ENCODE measurements at places on chromosomes 3 and 15.

DNA sequence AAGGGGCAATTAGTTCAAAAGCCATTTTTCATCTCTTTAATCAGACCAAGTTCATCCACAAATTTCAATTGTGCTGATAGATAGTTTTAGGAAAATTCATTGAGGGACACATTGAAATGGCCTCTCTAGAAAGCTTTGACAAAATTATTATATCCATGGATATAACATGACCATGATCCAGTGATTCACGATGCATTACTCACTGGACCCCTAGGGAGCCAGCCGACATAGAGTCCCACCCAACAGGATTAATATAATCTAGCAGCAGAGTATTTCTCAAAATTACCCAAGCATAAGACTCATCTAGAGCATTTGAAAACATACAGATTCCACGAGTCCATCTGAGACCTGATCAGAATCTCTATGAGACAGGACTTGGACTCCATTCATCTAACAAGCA lies 100.3 kb downstream of the FRMD5 start:
- DNase-seq: no peak

- no peak for DNase-seq
These were observed 980.3 kb downstream of the CADM2 start for GRCh38 chr3:85939074-85939482.

DNA sequence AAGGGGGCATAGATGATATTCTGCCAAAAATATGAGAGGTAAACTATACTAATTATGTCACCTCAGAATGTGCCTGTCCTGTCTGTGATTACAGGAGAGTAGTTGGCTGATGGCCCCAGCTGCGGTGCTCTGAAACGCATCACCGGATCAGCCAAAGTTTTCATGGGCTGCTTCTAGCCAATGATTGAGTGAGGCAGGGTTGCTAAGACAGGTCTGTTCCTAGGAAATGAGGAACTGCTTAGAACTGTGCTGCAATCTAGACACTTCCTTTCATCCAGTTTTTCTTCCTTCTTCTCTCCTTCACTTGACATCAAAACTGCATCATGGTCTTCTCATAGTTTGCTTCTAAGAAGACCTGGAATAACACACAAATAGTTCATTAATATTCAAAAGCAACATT lies 124.0 kb downstream of the KCNH8 start:
- no peak for DNase-seq

- DNase-seq: peak; percentile 47
These were observed 640 bp downstream of the MB21D2 start for GRCh38 chr3:192917028-192917403.

GRCh38 chr3:13417166-13417947 lies 2.8 kb downstream of the NUP210 start:
- DNase-seq: no peak

GRCh38 chr3:160012108-160012507 lies 23.5 kb downstream of the IL12A start:
- no peak for DNase-seq

- no peak for DNase-seq
These were observed 165.7 kb downstream of the MAGI1 start for GRCh38 chr3:65873028-65873427.

DNA sequence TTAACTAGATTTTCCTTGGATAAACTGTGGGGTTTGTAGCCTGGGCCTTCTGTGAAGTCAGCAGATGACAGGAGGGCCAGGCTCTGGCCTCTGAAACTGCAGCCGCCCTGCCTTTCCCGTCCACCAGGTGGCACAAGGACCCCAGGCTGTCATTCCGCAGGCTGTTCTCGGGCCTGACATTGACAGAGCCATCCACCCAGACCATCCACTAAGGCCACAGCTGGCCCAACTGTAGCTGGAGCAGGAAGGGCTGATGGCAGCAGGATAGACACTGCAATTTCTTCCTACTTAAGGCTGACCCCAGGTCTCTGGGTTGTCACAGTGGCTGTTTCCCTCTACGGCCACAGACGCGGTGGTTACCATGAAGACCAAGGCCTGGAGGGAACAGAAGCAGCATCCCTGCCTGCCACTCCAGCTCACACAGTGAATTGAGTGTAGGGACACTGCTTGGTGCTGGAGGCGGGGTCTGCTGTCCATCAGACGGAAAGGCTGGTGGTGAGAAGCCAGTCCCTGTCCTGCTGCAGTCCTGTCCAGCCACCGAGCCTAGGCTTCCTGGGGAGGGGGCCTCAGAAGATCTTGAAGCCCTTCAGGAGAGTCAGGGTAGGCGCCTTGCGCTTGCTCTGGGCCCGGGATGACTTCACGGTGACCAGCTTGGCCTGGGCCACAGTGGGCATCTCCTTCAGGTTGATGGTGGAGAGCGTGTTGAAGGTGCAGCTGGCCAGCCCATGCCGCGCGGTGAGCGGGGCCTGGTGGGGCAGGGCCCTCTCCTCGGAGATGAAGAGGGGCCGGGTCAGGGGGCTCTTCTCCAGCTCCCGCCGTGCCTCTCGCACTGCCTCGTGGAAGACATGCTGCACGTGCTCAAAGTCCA lies 9.4 kb downstream of the SLC51B start:
- DNase-seq: peak; percentile 64

- DNase-seq: no peak
These were observed 87.5 kb downstream of the TNIK start for GRCh38 chr3:171372694-171373093.

DNA sequence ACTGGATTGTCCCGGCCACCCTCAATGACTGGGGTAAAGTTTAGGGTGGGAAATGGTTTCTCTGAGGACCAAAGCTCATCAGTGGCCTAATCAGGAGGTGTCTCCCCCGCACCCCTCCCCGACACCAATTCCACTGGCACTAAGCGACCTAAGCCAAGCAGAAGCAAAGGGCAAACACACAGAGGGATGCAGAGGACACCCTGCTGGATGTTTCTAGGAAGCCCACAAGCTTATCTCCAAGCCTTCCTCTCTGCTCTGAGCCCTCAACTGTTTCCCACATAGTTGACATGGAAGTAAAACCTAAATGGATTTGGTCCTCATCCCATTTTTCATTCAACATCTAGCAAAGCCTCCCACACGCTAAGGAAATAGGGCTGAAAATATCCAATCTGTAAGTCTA lies 68.5 kb downstream of the C3orf70 start:
- no peak for DNase-seq

- DNase-seq: no peak
These were observed 58.0 kb downstream of the HRH1 start for GRCh38 chr3:11212299-11212608.

DNA sequence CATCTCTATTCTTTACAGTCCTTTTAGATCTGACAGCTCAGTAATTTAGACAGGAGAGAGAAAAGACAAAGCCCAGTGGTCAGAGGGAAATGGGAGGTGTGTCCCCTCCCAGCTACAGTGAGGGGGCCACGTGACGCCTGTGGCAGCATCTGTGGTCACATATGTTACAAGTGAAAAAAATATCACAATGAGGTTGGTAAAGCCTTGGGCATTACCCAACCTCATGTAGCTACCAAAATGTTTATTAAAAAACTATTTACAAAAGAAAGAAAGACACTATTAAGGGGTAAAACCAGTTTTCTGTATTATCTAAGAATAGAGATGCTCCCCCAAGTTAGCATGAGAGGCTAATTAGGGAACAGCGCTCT lies 42.9 kb upstream of the PLCL2 start:
- DNase-seq: peak; percentile 51

GRCh38 chr15:64697911-64698369 lies 77.4 kb downstream of the RBPMS2 start:
- DNase-seq: no peak

DNA sequence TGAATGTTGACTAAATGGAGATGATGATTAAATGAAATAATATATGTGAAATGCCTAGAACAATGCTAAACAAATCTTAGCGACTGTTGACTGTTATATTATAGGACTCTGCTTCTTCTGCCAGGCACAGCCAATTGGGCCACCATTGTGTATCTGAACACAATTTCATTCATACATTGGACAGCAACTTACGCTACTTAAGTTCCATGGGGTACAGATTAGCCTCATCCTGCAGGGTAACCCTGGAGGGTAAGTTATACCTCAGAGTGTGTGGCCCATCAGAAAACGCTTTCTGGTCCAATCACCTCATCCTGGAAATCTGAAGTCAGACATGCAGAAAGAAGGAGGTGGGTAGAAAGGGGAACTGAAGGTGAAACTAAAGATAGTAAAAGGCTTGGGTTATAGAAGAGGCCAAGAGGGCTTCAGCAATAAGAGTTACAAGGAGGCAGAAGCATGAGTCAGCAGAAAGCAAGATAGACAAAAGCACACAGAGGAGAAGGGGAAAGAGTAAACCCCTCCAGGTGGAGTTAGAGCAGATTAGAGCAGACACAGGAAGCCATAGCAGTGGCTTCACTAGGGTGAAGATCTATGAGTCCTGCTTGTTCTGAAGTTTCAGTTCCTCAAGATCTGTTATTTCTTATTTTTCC lies 119.3 kb upstream of the SLC24A5 start:
- no peak for DNase-seq

DNA sequence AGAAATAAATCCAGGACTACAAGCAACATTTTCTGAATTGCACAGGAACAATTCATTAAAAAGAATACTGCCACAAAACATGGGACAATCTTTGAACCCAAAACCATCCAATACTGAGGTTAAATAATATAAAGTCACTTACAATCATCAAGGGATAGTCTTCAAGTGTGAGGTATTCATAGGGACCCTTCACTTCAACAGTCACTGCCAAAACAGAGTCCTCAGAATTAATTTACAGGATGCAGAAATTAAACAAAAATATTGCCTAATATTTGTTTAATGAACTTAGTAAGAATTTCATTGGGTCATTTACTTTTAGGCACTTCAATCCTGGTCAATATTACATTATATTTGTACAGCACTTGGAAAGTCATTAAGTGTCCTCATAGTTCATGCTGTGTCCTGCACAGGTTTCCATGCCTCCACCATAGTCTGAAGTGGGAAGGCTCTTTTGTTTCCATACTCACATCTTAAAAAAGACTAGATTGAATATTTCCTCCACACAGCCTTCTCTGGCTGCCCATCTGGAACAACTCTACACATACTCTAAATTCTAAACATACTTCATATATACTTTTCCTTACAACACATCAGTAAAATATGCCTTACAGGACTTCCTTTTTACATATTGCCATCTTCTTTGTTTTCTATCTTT lies 31.6 kb upstream of the VPS39 start:
- DNase-seq: no peak

DNA sequence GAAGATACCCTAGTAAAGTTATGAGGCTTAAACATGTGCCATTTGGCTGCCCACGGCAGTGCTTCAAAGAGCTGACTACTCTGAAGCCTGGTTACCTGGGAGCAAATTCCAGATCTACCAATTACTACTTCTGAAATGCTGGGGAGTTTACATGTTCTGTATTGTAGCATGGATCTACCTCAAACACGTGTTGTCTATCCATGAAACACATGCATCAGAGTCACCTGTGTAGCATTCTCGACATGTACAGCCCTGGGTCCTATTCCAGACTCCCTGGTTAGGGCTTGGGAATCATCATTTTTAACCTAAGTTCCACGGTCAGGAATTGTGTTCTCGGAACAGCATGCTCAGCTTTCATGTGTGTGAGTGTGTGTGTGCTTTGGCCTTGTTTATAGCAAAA lies 599.3 kb upstream of the MDFIC2 start:
- DNase-seq: no peak

DNA sequence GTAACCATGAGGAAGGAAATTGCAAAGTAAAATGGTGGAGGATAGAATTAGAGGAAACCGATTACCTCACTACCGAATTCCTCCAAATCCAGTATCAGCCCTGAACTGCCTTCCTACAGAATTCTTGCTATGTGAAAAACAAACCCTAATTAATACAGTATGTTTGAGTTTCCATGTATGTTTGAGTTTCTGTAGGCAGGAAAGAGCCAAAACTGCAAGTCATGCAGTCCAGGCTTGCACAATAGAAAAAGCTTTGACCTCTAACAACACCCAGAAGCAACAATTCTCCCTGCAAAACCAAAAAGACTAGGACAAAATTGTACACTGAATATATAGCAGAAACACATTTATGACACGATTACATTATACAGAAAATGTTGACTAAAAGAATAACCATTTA lies 614.8 kb downstream of the DIPK2A start:
- DNase-seq: no peak

GRCh38 chr15:62666046-62666445 lies 376.5 kb upstream of the TPM1 start:
- DNase-seq: no peak

DNA sequence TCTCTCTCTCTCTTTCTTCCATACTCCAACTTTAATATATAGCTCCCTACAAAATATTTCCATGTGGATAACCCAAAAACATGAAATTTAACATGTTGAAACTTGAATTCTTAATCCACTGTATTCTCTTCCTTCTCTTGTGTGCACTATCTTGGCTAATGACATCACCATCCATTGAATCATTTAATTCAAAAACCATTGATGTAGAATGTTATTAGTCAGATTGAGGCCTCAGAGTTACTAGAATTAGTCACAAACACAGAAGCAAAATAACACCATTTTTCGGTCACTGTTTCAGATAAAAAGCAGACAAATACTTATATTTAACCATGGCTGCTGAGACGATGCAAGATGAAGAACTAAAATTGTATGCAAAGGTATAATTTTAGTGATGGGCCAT lies 256.9 kb upstream of the LRRC3B start:
- DNase-seq: no peak

- no peak for DNase-seq
These were observed 17.8 kb upstream of the FGF12 start for GRCh38 chr3:192745150-192745549.

- no peak for DNase-seq
These were observed 446.0 kb downstream of the GRM7 start for GRCh38 chr3:7306901-7307300.

GRCh38 chr3:98166396-98166795 lies at the start of gene OR5H15:
TSS of gene OR5H15 (plus strand) at chr3:98166696. CDS start at chr3:98168700, 2,004 bp downstream.
- DNase-seq: no peak

DNA sequence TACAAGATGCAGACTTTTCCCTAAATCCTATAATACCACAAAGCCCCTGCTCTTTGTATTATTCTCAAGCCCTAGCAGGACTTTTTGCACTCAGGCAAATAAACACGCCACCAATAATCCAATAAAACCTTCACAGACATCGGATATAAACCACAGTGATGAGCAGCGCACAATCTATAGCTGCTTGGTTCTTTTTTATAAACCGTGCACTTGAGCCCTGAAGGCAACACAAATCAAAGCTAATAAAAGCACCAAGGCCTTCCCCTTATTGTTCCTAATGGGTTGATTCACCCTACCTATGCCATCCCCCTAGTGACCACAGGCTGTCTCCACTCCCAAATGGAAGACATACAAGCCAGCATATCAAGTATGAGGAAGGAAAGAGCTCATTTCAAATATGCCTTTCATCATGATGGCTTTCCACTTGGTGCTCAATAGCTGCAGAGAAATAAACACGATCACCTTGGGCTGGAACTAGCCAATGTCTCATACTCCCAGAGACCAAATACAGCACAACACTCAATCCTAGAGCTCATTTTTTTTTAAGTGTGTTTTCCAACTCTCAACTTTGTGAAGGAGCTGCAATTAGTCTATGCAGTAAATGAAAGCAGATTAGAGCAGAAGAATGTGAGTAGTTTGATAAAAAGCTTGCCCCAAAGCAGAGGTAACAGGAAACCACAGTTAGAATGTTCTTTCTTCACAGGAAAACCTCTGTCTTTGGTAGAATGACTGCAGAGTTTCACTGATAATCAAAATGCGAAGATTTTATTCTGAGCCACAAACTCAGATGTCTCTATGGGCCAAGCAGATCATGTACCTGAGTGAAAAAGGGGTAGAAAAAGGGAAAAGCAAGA lies 573.9 kb downstream of the AGBL1 start:
- DNase-seq: no peak
